ENCODE measurements at places on chromosomes 2 and 18.

- no peak for DNase-seq
These were observed 114.6 kb upstream of the CCDC68 start for GRCh38 chr18:55073834-55074233.

GRCh38 chr2:231469583-231469950, 5.3 kb upstream of the NCL start:
- no peak for DNase-seq

DNA sequence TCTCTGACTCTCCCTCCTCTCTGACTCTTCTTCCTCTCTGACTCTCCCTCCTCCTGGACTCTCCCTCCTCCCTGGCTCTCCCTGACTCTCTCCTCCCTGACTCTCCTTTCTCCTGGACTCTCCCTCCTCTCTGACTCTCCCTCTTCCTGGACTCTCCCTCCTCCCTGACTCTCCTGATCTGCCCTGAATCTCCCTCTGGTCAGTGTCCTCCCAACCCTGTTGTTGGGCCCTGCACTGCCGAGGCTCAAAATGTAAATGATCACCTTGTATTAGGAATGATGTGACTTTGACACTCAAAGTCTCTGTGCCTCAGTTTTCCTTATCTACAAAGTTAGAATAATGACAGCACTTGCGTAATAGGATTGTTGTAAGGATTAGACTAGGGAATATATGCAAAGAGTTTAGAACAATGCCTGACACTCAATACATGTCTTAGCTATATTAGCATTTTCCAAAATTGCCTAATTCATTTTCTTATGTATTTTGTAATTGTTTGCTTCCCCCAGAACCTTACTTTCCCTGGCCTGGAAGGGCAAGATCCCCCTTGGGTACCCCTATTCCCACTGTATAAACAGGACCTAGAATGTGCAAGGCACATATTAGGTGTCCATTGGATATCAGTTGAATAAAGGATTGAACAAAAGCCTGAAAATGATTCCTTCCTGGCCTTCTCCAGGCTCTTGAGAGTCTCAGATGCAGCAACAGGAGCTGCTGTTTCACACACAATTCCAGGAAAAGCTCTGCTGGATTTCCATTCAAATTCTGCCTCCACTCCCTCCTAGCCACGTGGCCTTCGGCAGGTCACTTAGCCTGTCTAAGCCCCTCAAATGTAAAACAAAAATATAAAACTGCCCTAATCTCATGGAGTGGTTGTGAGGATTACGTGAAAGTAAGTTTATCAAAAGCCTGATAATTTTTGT, 170.1 kb downstream of the INHBB start:
- DNase-seq = no peak

DNA sequence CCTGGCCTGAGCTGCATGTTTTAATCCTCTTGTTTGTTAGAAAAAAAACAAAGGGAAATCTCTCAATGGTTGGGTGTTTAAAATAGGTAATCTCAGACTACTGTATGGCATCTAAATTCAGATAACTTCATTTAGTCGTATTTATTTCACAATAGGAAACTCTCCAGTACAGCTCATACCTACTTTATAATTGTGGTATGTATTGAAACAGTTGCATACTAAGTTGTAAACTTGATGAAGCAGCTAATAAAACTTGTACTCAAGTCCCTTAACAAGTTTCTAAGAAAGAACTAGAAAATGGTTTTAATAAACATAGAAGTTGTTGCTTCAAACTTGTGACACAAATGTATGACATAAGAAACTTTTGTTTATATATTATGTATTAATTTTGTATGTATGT, 334.5 kb downstream of the PTPRM start:
- no peak for DNase-seq

- no peak for DNase-seq
These were observed 3.3 kb downstream of the CLUL1 start for GRCh38 chr18:600107-600506.

- DNase-seq = no peak
These were observed 9.4 kb downstream of the MAP3K19 start for GRCh38 chr2:135037831-135038230.

DNA sequence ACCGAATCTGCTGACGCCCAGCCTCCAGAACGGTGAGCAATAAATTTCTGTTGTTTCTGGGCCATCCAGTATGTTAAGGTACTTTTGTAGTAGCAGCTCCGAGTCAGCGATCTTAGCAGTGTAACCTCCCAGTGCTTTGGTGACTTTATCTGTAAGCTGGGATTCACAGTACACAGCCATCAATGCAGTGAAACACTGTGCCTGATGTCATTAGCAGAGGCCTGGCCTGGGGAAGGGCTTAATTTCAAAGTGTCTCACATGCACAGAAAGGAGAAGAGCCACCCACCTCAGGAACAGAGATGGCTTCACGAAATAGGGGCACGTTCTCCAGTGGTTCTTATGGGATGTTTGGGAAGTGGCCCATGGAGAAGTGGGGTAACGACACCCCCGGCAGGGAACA, 281.2 kb downstream of the PHLPP1 start:
- no peak for DNase-seq

DNA sequence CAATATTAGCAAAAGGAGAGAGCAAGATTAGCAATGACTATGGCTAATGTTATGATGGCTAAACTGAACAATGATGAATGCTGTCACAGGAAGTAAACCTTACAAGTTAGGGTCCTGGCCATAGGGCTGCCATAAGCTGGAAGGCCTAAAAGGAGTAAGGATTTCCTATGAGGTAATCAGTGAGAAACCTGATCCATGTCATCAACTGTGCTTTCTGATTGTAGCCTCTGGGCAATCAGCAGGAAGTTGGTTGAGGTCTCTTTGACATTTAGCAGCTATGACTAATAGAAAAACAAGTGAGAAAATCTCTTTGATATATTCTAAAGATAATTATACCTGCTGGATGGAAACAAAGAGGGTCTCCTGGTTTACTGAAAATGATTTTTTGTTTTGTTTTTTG, 193.0 kb downstream of the RAB3GAP1 start:
- DNase-seq = peak; percentile 11

Data from GM13977 (cell line).